ENCODE measurements at places on chromosomes 13 and 19. TPM values are rescaled to one million over a fixed set of nuclear protein-coding genes. Genes with fewer than 3 reads are reported as not detected.

CCDC70 gene
- total RNA-seq = 0.34 TPM

DNA sequence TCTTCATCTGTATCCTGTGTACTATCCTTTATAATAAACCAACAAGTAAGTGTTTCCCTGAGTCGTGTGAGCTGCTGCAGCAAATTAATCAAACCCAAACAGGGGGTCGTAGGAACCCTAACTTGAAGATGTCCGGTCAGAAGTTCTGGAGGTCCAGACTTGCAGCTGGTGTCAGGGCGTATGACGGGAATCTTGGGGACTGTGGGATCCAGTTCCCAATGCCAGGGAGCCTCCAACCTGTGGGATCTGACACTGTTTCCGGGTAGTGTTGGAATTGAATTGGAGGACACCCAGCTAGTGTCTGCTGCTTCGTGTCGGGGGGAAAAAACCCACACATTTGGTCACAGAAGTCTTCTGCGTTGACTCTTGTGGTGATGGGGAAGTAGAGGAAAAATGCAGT lies 52.1 kb upstream of the AMER2 start:
- no peak overlapping the region for H3K4me3 ChIP-seq
- no peak overlapping the region for H3K27ac ChIP-seq
- 0 out of 2 replicates have a peak, but pooled peaks cover 4% of the 10 kb centered on the region for H3K27me3 ChIP-seq
- no peaks in the 10 kb centered on the region for H3K36me3 ChIP-seq

TYK2 gene
- total RNA-seq = 62.3 TPM

- H3K36me3 ChIP-seq = no peaks in the 10 kb centered on the region
- no peaks in the 10 kb centered on the region for H3K27me3 ChIP-seq
- no peak for DNase-seq
- no peak overlapping the region for H3K4me3 ChIP-seq
Measured at GRCh38 chr19:18377026-18377425, 8.9 kb upstream of the GDF15 start.

- peaks cover 5% of the 10 kb centered on the region for H3K36me3 ChIP-seq
- no peaks in the 10 kb centered on the region for H3K27me3 ChIP-seq
- peaks cover 12% of the 10 kb centered on the region for H3K4me1 ChIP-seq
- DNase-seq = no peak
- no peak overlapping the region for H3K27ac ChIP-seq
Measured at GRCh38 chr19:1481893-1482360, 2.9 kb upstream of the C19orf25 start.

PROSER1 gene
- total RNA-seq = 13.0 TPM

TSSK6 gene
- 0.74 TPM for total RNA-seq

DNA sequence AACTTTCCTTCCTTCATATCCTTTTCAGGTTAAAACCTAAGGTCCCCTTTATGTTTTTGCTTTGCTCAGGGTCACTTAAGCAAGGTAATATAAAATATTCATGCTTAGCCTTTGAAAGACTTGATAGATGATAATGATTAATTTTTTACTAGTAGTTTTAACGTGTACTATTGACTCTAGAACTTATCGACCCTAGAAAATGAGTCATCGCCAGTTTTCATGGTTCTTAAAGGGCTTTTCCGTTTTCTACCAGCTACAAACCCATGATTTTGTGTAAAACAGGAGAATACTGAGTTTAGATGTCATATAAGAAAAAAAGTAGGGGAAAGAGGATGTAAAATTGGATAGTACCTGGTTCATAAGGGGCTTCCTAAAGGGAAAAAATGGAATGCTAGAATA lies 75.7 kb downstream of the DHRS12 start:
- H3K4me1 ChIP-seq = peaks cover 55% of the 10 kb centered on the region
- H3K27ac ChIP-seq = no peak overlapping the region
- H3K36me3 ChIP-seq = peaks cover 31% of the 10 kb centered on the region
- H3K27me3 ChIP-seq = no peaks in the 10 kb centered on the region

DNA sequence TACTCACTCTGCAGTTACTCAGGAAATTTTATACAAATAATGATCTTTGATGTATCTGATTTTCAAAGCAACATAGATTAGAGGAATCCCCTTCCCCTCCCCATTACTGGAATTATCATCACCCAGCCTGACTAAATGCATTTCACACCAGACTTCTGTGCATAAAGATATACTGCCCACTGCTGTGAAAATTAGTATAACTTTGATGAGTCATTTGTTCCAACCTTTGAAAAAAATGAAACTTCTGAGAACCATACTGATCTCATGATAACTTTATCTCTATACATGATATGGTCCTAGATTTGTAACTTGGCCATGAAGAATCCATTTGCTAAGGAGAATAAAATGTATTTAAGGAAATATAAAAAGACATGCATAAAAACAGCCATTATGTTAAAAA lies 63.9 kb downstream of the GPC6 start:
- no peaks in the 10 kb centered on the region for H3K36me3 ChIP-seq
- DNase-seq = no peak
- H3K27me3 ChIP-seq = peaks cover 6% of the 10 kb centered on the region
- no peak overlapping the region for H3K27ac ChIP-seq
- no peaks in the 10 kb centered on the region for H3K4me1 ChIP-seq
- H3K4me3 ChIP-seq = no peak overlapping the region

- 0 out of 2 replicates have a peak, but pooled peaks cover 3% of the 10 kb centered on the region for H3K27me3 ChIP-seq
- no peak overlapping the region for H3K4me3 ChIP-seq
- DNase-seq = no peak
- no peaks in the 10 kb centered on the region for H3K36me3 ChIP-seq
- H3K4me1 ChIP-seq = no peaks in the 10 kb centered on the region
- no peak overlapping the region for H3K27ac ChIP-seq
Measured at GRCh38 chr19:33595783-33596182, 26.0 kb upstream of the CHST8 start.

- H3K36me3 ChIP-seq = no peaks in the 10 kb centered on the region
- peak overlapping the region; percentile 70 for H3K27ac ChIP-seq
- peak overlapping the region; percentile 8 for H3K4me3 ChIP-seq
Measured at GRCh38 chr13:108915634-108916512, 286.5 kb downstream of the MYO16 start.

KCNN1 gene
- total RNA-seq = not detected

FAM187B gene
- total RNA-seq = not detected

GRCh38 chr19:34325981-34326787 lies 38.8 kb upstream of the GPI start:
- no peak for DNase-seq
- H3K27ac ChIP-seq = no peak overlapping the region
- no peaks in the 10 kb centered on the region for H3K27me3 ChIP-seq
- peaks cover 68% of the 10 kb centered on the region for H3K36me3 ChIP-seq
- H3K4me1 ChIP-seq = 0 out of 2 replicates have a peak, but pooled peaks cover 6% of the 10 kb centered on the region

DNA sequence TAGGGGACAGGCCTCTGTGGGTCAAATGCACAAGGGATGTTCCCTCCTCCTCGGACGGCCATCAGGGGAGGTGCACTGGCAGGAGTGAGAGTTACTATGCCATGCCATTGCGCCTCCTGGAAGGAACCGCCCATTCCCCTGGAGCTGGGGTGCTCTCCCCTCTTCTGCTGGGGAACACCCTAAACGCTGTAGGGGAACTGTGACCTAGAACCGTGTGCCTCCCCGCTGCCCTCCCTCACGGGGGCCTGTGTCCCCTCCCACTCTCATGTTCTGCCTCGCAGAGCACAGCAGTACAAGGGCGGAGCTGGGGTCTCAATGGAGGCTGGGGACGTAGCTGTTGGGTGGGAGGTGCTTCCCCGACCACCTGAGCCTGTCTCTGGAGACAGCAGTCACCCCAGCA lies 17.2 kb upstream of the CRTC1 start:
- H3K36me3 ChIP-seq = peaks cover 18% of the 10 kb centered on the region
- DNase-seq = no peak
- no peak overlapping the region for H3K4me3 ChIP-seq
- H3K27ac ChIP-seq = no peak overlapping the region
- peaks cover 21% of the 10 kb centered on the region for H3K4me1 ChIP-seq
- H3K27me3 ChIP-seq = no peaks in the 10 kb centered on the region

GRCh38 chr13:73633817-73634460 lies 500.3 kb downstream of the KLF12 start:
- no peak for DNase-seq
- no peaks in the 10 kb centered on the region for H3K36me3 ChIP-seq
- H3K4me3 ChIP-seq = no peak overlapping the region
- H3K27me3 ChIP-seq = no peaks in the 10 kb centered on the region

TNFRSF19 gene
- total RNA-seq = not detected

- 0 out of 2 replicates have a peak, but pooled peaks cover 3% of the 10 kb centered on the region for H3K4me1 ChIP-seq
- no peaks in the 10 kb centered on the region for H3K27me3 ChIP-seq
- DNase-seq = no peak
Measured at GRCh38 chr19:19434483-19435045, 29.1 kb downstream of the GATAD2A start.

DNA sequence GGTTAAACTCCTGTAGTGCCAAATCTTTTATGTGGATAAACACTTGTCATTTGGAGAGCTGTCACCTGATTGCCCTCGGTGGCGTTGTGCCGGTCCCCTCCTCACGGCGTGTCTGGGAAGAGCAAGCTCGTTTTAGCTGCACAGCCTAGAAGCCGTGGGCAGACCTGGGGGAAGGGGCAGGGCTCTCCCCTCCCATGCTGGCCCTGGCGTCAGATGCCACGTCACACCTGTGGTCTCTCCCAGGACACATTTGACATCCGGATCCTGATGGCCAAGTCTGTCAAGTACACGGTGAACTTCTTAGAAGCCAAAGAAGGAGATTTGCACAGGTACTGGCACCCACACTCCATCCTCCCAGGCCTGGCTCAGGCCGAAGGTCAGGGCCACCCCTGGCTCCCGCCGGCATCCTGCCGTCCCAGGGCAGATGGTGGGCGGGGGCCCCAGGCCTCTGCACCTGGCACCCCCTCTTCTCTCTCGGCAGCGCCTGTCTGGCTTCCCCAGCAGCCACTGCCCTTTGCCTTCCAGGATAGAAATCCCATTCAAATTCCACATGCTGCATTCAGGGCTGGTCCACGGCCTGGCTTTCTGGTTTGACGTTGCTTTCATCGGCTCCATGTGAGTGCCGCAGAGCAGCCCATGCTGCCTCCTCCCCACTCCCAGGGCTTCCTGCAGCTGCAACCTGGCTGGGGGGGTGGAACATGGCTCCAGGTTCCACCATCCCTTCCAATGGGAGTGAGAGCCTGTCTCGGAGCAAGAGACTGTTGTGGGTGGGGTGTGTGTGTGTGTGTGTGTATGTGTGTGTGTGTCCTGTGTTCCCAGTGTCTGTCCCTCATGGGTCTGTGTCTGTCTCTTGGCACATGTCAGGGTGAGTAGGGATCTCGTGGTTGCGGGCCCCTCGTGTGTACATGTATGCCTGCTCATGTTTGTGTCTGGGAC lies 8.8 kb downstream of the YIPF2 start:
- H3K27ac ChIP-seq = no peak overlapping the region
- H3K36me3 ChIP-seq = peaks cover 70% of the 10 kb centered on the region
- H3K27me3 ChIP-seq = no peaks in the 10 kb centered on the region
- H3K4me1 ChIP-seq = peaks cover 11% of the 10 kb centered on the region
- DNase-seq = no peak

PBX4 gene
- total RNA-seq = 0.09 TPM

DNA sequence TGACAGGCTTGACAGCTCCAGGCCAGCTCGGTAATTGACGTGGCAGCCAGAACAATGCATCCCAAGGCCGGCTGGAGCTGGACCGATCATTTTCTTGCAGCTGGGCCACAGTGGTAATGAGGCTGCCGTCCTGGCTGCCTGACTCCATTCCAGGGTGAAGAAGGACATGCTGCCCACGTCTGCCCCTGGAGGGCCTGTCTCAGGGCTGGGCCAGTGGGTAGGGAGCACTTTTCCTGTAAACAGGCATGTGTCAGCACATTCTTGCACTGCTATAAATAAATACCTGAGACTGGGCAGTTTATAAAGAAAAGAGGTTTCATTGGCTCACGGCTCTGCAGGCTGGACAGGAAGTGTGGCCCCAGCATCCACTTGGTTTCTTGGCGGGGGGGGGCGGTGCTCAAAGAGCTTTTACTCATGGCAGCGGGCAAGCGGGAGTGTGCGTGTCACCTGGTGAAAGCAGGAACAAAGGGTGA lies 38.1 kb upstream of the KCTD15 start:
- peak; percentile 59 for DNase-seq
- H3K4me1 ChIP-seq = peaks cover 10% of the 10 kb centered on the region
- no peak overlapping the region for H3K4me3 ChIP-seq
- H3K27ac ChIP-seq = no peak overlapping the region
- no peaks in the 10 kb centered on the region for H3K36me3 ChIP-seq

DNA sequence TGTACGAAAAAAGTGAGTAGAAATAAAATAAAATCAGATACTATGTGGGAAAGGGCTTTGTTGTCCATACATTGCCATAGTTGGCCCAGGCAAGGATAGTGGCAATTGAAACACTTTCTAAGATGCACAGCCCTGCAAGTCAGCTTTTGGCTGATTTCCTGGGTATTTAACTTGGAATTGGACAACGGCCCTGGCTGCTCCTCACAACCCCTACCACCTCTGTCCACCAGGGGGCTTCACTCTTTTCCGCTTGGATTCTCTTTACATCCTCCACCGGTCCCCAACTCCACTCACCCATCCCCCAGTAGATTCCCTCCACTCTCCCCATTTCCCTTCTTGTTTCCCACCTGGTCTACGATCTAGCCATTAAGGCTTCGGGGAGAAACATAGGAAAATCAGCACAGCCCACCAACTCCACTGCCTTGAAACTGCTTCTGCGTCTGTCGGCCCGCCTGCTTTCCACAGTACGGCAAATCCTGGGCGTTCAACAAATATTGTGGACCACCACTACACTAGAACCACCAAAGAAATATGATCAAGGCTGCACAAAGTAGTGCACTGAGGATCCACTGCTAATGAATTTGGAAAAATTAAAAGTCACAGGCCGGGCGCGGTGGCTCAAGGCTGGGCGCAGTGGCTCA lies 48.6 kb upstream of the GTF3A start:
- DNase-seq = peak; percentile 57
- H3K27ac ChIP-seq = no peak overlapping the region
- no peak overlapping the region for H3K4me3 ChIP-seq
- H3K27me3 ChIP-seq = no peaks in the 10 kb centered on the region

- DNase-seq = no peak
- no peaks in the 10 kb centered on the region for H3K27me3 ChIP-seq
- no peak overlapping the region for H3K27ac ChIP-seq
- peaks cover 18% of the 10 kb centered on the region for H3K36me3 ChIP-seq
- H3K4me3 ChIP-seq = no peak overlapping the region
Measured at GRCh38 chr19:5057860-5058259, 88.9 kb downstream of the KDM4B start.

Data from SJSA1 (cell line).